ENCODE measurements at places on chromosomes 7 and 10. TPM values are rescaled to one million over a fixed set of nuclear protein-coding genes. Genes with fewer than 3 reads are reported as not detected.

ST8SIA6 gene
- not detected for total RNA-seq

SORBS1 gene
- 0.75 TPM for total RNA-seq

FAM25G gene
- total RNA-seq, result not detected

FBH1 gene
- total RNA-seq, result 115 TPM

PTPRZ1 gene
- total RNA-seq, result 0.89 TPM

ARL3 gene
- 7.2 TPM for total RNA-seq

ZNF853 gene
- 3.9 TPM for total RNA-seq

KCNIP2 gene
- total RNA-seq, result 0.62 TPM

NUTM2E gene
- not detected for total RNA-seq

CPA2 gene
- total RNA-seq, result not detected

DOCK4 gene
- total RNA-seq, result 33.3 TPM

ADARB2 gene
- not detected for total RNA-seq

ITGA8 gene
- 1.1 TPM for total RNA-seq

CADPS2 gene
- total RNA-seq, result 21.6 TPM

GALNT11 gene
- 65.6 TPM for total RNA-seq

SLC13A1 gene
- total RNA-seq, result not detected

AS3MT gene
- total RNA-seq, result 13.7 TPM

PTPRN2 gene
- 0.11 TPM for total RNA-seq

PNLIPRP1 gene
- not detected for total RNA-seq

LIMK1 gene
- total RNA-seq, result 63.9 TPM

HOXA6 gene
- 1.7 TPM for total RNA-seq

TEX47 gene
- not detected for total RNA-seq

TIMM23 gene
- total RNA-seq, result 72.5 TPM

ASAH2 gene
- 0.77 TPM for total RNA-seq

CPA4 gene
- 8.2 TPM for total RNA-seq

METTL27 gene
- total RNA-seq, result 51.5 TPM

AEBP1 gene
- total RNA-seq, result 165 TPM

ADCY1 gene
- 0.33 TPM for total RNA-seq

CTTNBP2 gene
- total RNA-seq, result 7.0 TPM

SPDYE2 gene
- total RNA-seq, result not detected

CABCOCO1 gene
- total RNA-seq, result 0.44 TPM

Data from uterine smooth muscle cell (primary cell).